Stimulated activated CD4-positive, alpha-beta T cell treated with anti-CD3 and anti-CD28 coated beads, Interleukin-1b, Interleukin-23, amount 100 ng/mL, for 1 hour (primary cell): ENCODE measurements at places on chromosomes 5 and 9.

DNA sequence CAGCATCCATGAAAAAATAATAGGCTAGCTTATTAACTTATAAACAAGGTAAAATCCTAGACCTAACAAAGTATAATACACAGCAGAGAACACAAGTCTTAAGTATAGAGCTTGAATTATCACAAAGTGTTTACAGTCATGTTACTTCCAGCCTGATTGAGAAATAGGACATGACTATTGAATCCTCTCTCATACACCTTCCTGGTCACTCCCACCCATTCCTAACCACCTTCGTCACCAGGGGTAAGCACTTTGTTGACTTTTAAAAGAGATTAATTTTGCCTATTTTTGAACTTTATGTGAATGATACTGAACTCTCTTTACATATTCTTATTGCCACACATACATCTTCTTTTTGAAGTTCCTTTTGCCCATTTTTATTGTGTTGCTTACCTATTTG is 325.8 kb downstream of the PJA2 start:
- no peak for DNase-seq

GRCh38 chr5:149799965-149800516 is 69.9 kb downstream of the PPARGC1B start:
- no peak for DNase-seq

DNA sequence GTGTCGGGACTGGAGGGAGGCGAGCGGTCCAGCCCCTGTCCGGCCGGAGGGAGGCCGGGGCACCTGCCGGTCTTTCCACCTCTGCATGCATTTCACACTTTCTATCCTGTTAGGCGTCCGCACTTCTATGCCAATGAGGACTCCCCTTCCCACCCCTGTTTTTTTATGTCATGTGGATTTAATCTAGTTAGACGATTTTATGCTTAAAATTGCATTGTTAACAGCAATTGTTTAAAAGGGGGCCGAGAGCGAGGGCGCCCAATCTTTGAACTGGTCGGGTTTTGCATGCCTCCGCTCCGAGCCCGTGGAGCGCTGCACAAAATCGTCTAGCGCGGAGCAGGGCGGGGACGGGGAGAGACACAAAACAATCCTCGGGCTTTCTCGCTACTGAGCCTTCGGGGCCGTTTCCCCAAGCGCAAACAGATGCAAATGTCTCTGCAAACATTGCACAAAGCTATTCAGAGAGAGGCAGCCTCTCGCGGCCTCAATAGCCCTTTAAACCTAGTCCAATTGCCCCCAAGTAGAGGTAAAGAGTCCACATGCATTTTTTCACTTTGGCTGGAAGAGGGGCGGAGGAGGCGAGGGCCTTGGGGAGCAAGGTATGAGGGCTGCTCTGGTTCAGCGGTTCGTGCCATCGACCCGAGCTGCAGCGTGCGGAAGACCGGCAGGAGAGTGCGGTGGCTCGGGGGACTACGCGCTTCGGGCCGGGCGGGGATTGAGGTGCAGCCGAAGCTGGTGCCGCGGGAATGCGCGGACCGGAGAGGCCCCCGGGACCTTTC is 37.5 kb upstream of the TIFAB start:
- no peak for DNase-seq

DNA sequence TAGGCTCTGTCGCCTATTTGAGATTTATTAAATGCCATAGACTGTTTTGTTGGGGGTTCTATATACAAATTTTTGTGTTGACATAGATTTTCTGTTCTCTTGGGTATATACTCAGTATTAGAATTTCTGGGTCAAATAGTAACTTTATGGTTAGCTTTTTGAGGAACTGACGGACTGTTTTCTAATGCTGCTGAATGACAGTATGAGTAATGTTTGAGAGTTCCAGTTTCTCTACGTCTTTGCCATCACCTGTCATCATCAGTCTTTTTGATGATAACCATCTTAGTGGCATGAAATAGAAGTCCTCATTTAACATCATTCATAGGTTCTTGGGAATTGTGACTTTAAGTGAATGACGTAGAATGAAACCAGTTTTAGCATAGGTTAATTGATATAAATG is 60.1 kb downstream of the CCDC171 start:
- no peak for DNase-seq

- DNase-seq, result no peak
Measured at GRCh38 chr9:4137234-4137633, 162.6 kb downstream of the GLIS3 start.

DNA sequence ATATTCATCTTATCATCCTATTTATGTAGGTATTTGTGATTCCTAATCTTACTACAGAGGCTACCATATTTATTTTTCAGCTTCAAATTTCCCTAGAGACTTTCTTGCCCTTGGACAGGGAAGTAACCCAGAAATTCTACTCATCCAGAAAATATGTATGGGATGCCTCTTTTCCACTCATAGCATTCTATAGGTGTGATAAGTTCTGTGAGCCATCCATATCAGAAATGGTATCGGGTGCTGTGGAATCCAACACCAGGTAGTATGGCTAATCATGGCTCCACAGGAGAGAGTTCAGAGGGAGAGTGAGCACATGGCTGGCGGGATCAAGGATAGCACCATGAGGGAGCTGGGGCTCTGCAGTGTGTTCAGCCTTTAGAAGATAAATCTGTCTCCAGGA is 349.3 kb upstream of the ACTBL2 start:
- no peak for DNase-seq

- DNase-seq, result no peak
Measured at GRCh38 chr5:82150559-82150958, 127.6 kb downstream of the RPS23 start.

- no peak for DNase-seq
Measured at GRCh38 chr5:137073189-137073588, 425.9 kb downstream of the SPOCK1 start.

GRCh38 chr9:101176384-101176783 is 147.9 kb downstream of the PLPPR1 start:
- no peak for DNase-seq

DNA sequence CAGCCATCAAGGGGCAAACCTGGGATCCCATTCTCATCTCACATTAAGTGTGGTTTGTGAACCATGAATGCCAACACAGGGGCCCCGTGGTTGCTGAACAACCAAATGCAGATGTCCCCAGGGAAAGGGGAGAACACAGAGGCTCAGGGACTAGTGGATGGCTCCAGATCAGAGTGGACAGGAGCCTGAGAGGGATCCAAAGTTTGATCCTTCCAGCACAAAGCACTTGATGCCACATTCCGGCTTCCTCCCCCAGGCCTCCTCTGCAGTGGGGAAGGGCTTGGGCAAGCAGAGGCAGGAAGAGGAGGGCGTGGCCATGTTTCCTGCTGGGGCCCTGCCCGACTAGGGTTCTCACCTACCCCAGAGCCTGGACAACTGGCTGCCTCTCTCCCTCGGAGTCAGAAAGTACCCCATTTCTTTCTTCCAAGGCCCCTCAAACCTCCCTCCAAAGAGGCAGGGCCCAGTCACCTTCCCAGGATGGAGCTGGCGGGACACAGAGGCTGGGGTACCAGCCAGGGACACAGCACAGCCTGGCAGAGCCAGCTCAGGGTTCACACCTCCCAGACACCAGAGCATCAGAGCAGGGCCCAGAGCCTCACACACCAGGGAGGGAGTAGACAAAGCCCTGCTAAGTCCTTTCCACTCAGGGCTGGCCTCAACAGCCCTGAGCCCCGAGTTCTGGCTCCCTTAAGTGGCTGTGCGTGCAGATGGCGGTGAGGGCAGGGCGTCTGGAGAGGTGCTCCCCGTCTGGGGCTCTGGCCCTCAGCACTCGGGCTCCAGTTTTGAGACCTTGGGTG is 4.3 kb upstream of the RNF44 start:
- no peak for DNase-seq

- no peak for DNase-seq
Measured at GRCh38 chr5:103178167-103178566, 58.1 kb downstream of the PPIP5K2 start.

- no peak for DNase-seq
Measured at GRCh38 chr9:19127871-19128500, 694 bp upstream of the PLIN2 start.

GRCh38 chr5:14109041-14109747 is 33.9 kb upstream of the TRIO start:
- DNase-seq, result no peak

- no peak for DNase-seq
Measured at GRCh38 chr5:60672693-60673264, 27.2 kb downstream of the DEPDC1B start.

GRCh38 chr5:53970475-53970874 is 339.9 kb downstream of the ARL15 start:
- DNase-seq, result no peak

DNA sequence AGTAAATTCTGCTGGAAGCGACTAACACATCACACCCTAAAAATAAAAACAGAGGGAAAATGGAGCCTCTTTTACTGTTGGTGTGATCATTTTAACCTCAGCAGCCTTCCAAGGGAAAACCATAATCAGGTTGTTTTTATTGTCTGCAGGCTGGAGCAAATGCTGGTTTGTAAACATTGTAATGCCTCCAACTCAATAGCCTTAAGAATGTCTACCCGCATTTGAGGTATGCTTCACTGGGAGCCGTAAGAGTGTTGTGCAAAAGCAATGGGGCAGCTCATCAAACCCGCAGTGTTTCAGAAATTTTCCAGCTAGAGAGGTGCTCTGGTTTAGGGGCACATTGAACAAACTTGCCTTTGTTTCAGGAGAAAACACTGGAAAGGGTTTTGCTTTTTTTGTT is 17.0 kb downstream of the NIM1K start:
- DNase-seq, result no peak

DNA sequence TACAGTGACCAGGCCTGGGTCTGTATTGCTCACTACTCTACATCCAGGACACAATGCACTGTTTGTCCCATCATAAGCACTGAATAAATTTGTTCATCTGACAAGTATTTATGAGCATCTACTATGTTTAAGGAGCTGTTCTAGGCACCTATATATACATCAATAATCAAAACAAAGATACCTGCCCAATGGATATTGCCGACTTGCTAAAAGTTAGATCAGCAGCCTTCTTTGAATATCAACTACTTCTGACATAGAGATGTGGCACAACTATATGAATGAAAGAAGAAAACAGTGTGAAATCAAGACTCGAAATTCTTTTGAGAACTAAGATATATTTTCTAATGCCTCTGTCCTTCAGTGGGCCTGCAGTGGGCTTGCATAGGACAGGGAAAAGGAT is 215.7 kb downstream of the ARL15 start:
- DNase-seq, result no peak

DNA sequence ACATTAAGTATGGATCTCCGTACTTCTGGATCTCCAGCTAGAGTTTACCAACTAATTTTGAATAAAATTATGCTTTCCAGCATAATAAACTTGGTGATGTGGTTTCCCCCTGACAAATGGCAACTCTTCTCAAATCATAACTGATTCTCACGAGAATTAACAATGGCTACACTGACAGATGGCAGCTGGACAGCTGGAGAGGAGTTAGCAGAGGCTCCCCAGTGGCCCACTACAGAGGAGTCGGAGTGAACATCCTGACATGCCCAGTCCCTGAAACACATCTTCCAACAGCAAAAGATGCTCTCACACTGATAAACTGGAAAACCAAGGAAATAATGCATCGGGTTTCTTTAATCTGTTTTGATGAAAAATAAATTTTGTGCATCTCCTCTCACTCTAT is 239.6 kb downstream of the MAN2A1 start:
- no peak for DNase-seq

DNA sequence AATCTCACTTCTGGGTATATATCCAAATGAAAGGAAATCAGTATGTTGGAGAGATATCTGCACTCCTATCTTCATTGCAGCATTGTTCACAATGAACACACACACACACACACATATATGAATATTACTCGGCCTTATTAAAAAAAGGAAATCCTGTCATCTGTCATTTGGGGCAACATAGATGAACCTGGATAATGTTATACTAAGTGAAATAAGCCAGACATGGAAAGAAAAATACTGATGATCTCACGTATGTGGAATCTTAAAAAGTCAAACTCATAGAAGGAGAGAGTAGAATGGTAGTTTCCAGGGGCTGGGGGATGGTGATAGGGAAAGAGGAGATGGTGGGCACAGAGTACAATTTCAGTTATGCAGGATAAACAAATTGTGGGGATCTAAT is 100.3 kb downstream of the EMB start:
- DNase-seq, result no peak

DNA sequence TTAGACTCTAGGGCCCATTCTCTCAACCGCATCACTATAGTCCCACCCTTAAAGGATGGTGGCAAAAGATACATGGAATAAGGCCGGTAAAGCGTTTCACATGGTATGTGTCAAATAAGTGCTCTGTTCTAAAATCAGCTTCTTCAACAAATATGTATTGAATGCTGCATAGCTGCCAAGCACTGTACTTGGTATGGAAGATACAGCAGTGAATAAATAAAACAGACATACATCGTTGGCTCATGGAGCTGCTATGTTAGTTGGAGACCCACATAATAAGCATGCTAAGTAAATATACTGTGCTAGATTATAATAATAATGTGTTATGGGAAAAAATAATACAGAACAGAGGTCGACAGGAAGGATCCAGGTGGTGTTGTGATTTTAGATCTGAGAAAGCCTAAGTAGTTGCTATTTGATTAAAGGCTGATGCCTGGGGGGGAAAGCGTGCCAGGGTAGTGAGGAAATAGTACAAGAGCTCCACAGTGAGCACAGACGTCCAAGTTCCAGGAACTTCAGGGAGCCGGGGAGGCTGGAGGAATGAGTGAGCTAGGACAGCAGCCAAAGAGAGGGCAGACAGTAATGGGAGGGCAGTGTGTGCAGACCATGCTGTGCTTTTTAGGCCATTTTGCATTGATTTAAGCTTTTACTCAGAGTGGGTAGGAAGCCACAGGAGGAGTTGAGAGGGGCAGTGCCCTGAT is 93.7 kb downstream of the JAKMIP2 start:
- DNase-seq, result no peak

GRCh38 chr9:10144355-10144754 is 468.4 kb downstream of the PTPRD start:
- no peak for DNase-seq

- no peak for DNase-seq
Measured at GRCh38 chr5:149937610-149938009, 7.0 kb downstream of the PDE6A start.

GRCh38 chr5:145887976-145888574 is 15.3 kb upstream of the GRXCR2 start:
- no peak for DNase-seq

DNA sequence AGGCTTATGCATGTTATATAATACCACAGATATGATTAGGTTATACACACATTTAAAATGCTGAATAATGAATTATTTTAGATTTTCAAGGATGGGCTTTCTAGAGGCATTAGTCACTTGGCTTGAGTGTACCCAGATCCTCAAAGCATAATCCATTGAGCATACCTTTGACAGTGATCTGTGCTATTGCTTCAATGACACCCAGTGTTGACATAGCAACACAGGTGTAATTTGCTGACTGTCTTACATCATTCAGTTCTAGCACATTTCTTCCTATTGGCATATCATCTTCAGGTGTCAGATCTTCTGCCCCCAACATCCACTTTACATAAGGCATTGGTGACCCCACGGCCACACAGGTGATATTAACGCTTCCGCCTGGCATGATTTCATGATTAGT is 721.5 kb upstream of the DMAC1 start:
- DNase-seq, result no peak
